Renal pelvis (tissue), 12 donors: ENCODE measurements at places on chromosomes 3 and 15. TPM values are rescaled to one million over a fixed set of nuclear protein-coding genes. Genes with fewer than 3 reads are reported as not detected.

Gene CPLX3
- not detected for polyA plus RNA-seq

Gene FBXL2
- polyA plus RNA-seq: 30.4 TPM

Gene PRR20G
- not detected for polyA plus RNA-seq

Gene C3orf20
- 0.25 TPM for polyA plus RNA-seq

Gene PLA2G4D
- polyA plus RNA-seq: 0.04 TPM

Gene MED12L
- polyA plus RNA-seq: 2.2 TPM

Gene C3orf22
- polyA plus RNA-seq: 0.25 TPM

Gene OR5H14
- not detected for polyA plus RNA-seq

Gene CMTM8
- 10.5 TPM for polyA plus RNA-seq

Gene C3orf85
- polyA plus RNA-seq: 16.6 TPM

Gene RETNLB
- not detected for polyA plus RNA-seq

Gene TMEM158
- polyA plus RNA-seq: 4.4 TPM

Gene MCF2L2
- polyA plus RNA-seq: 2.0 TPM

Gene POPDC2
- polyA plus RNA-seq: 10.2 TPM

Gene CYP8B1
- 1.3 TPM for polyA plus RNA-seq

Gene TRAT1
- polyA plus RNA-seq: 0.06 TPM
